ENCODE measurements at places on chromosomes 12 and 14.
A peak's percentile ranks its signal among the peaks of the same experiment; 100 is the strongest.

DNA sequence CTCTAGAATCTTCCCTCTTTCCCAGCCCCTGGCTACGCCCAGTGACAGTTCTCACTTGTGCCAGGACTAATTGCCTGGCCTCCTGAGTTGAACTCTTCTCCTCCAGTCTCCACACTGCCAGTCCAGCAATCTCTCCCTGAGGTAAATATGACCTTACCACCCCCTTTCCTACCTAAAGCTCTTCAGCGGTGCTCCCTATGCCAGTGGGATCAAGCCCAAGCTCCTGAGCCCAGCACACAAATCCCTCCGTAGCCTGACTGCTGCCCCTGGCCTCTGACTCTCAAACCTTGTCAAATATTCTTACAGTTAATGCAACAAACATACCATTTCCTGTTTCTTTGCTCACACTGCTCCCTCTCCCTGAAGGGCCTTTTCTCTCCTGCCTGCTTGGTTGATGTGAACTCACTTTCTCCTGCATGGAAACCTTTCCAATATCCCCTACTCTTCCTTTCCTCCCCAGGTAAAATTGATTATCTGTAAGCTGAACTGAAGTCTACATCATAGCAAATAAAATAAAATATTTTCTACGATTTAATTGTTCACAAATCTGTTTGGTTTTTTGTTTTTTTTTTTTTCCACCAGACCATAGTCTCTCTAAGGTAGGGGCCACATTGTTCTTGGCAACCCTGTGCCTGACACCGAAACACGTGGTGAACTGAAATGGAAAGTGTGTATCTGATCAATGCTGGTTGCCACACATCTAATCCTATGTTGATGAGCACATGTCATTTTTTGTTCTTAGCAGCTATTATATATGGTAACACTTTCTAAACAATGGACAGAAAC, 147.5 kb downstream of the SLC38A6 start:
- no peak for DNase-seq

- no peak for DNase-seq
These were observed 345.3 kb downstream of the RPL10L start for GRCh38 chr14:46306267-46306666.

- no peak for DNase-seq
These were observed 50.0 kb upstream of the EVL start for GRCh38 chr14:100015251-100015655.

- peak; percentile 83 for DNase-seq
These were observed 137.4 kb upstream of the C14orf180 start for GRCh38 chr14:104442107-104442551.

GRCh38 chr14:63795532-63795931, 57.3 kb upstream of the SYNE2 start:
- DNase-seq: no peak

GRCh38 chr12:99146730-99147129, 500.8 kb upstream of the GARIN6 start:
- DNase-seq: no peak

DNA sequence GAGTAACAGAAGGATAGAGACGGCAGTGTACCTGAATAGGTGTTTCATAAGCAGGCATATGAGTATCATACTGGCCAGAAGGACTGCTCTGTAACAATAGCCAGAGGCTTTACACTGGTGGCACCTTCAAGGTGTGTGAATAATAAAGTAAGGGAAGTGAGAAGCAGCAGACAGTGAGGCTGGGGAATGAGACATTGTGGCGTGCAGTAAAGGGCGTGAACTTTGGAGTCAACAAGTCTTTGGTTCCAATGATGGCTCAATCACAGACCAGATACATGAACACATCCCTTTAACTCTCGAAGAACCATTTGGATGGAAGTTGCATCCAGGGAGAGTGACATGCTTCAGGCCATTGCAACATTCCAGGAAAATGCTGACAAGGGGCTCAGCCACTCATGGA, 32.0 kb upstream of the CCND2 start:
- DNase-seq: no peak

- no peak for DNase-seq
These were observed 262.5 kb upstream of the TMEM132C start for GRCh38 chr12:128004383-128004938.

GRCh38 chr14:59377991-59378601, 87.1 kb downstream of the GPR135 start:
- DNase-seq: no peak

DNA sequence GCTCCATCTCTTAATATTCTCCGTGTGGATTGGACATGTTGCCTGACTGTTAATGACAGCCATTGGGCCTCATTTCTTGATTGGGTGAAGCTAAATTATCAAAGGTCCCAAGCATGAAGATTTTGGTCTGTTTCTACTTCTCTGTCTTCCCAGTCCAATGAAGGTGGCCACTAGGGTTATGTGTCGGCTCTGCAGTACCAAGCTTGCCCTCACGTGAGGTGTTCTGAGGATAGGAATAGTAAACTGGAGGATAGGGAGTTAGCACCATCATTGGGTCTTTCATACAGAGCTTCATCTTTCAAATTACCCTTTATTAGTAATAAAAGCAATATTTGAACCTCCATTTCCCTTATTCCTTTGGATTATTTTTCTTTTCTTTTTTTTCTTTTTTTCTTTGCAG, 21.9 kb upstream of the BICD1 start:
- DNase-seq: no peak

All from chondrocyte (in vitro differentiated cells).